Lung microvascular endothelial cell (primary cell): ENCODE measurements at places on chromosomes 12 and 14. TPM values are rescaled to one million over a fixed set of nuclear protein-coding genes. Genes with fewer than 3 reads are reported as not detected.

Gene OTOGL
- total RNA-seq = under 0.01 and 0.44 TPM in 2 replicates

- peak; percentile 58 for DNase-seq
Measured at GRCh38 chr12:30970559-30971197, 44.1 kb downstream of the TSPAN11 start.

- no peak for DNase-seq
Measured at GRCh38 chr12:47590771-47591360, 115.0 kb downstream of the RPAP3 start.

Gene ARMH4
- 0.87 and 1.8 TPM in 2 replicates for total RNA-seq

Gene TGFB3
- total RNA-seq = 2.0 and 4.0 TPM in 2 replicates

Gene SYT10
- not detected in 2 replicates for total RNA-seq

GRCh38 chr14:32017587-32017986 is 59.5 kb upstream of the ARHGAP5 start:
- DNase-seq = no peak

DNA sequence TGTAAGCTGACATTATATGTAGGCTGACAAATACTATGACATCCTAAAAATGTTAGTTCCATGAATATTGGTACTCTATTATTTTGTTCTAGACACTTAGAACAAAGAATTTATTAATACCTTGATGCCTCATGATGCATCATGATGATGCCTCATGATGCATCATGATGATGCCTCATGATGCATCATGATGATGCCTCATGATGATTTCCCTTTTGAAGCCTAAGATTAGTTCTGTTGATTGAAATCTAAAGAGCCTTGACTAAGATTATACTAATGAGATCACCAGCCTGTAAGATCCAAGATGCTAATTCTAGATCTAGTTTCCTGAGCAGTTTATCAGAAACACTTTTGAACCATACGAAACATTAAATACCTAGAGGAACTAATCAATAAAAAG is 4.6 kb upstream of the CEP128 start:
- DNase-seq = no peak

Gene LRTM2
- total RNA-seq = not detected in 2 replicates

DNA sequence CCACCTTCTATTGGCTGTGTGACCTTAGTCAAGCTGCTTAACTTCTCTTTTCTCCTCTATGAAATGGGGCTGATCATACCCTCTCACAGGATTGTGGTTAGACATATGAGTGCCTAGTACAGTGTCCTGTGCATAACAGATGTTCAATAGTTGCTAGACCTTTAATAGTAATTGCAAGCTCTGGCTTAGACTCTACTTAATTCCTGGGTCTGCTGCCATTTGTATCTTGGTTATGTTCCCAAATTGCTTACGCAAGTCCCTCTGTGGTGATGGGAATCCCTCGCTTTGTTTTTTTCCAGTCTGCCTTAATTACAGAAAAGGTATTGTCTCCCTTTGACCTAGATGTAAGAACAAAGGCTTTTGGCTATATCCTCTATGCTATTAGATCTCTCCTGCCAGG is 15.1 kb downstream of the SUDS3 start:
- no peak for DNase-seq

Gene SMCO2
- total RNA-seq = 0.20 and 0.22 TPM in 2 replicates

DNA sequence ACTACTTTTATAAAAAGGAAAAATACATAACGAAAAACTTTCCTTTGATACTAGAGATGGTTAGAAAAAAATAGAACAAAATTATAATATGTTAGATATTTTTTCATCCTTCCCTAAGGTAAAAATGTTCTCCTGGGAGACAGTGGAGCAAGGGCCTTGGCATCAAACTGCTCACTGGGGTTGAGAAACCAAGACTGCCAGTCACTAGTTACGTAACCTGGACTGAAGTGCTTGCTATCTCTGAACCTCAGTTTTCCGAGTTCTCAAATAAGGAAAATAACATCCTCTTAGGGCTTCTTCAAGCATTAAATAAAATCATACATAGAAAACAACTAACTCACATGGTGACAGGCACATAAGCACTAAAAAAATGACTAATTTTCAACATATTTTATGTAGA is 48.2 kb upstream of the FRMD6 start:
- no peak for DNase-seq

- DNase-seq = peak; percentile 36
Measured at GRCh38 chr12:98416845-98417244, 98.5 kb upstream of the TMPO start.

Gene TAS2R8
- not detected in 2 replicates for total RNA-seq
